ENCODE measurements at places on chromosomes 5 and 9. TPM values are rescaled to one million over a fixed set of nuclear protein-coding genes. Genes with fewer than 3 reads are reported as not detected.

Gene BASP1
- total RNA-seq: 70.5 TPM

Gene CDC25C
- 7.5 TPM for total RNA-seq

Gene MELK
- total RNA-seq: 27.4 TPM

Gene CDC14B
- 24.7 TPM for total RNA-seq

Gene DNM1
- total RNA-seq: 13.6 TPM

Gene ENTREP1
- not detected for total RNA-seq

Gene CD274
- 29.4 TPM for total RNA-seq

Gene SLC36A2
- not detected for total RNA-seq

GRCh38 chr5:55440188-55440646, 94.5 kb downstream of the PLPP1 start:
- DNase-seq: peak; percentile 34

GRCh38 chr9:14633906-14634565, 59.2 kb downstream of the ZDHHC21 start:
- DNase-seq: no peak

DNA sequence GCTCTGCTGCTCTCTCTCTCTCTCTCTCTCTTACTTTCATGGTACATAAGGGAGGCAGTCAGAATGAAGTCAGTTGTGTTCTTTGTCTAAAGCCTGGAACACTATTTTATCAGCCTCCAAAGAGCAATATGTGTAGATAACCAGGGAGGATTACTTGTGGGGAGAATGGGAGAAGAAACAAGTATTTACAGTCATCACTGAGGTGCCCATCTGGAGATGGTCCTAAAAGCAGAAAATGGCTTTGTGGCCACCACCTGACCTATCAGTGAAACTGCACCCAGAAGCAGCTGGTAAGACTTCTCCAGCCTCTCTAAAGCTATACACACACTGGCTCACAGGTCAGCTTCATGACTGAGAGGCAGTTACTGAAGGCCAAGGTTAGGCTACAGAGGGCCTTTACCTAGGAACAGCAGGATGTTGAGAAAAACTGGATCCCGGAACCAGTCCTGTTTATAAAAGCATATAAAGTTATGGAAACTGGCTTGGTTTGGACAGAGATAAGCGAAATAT, 75.1 kb downstream of the MRPS27 start:
- DNase-seq: peak; percentile 61

DNA sequence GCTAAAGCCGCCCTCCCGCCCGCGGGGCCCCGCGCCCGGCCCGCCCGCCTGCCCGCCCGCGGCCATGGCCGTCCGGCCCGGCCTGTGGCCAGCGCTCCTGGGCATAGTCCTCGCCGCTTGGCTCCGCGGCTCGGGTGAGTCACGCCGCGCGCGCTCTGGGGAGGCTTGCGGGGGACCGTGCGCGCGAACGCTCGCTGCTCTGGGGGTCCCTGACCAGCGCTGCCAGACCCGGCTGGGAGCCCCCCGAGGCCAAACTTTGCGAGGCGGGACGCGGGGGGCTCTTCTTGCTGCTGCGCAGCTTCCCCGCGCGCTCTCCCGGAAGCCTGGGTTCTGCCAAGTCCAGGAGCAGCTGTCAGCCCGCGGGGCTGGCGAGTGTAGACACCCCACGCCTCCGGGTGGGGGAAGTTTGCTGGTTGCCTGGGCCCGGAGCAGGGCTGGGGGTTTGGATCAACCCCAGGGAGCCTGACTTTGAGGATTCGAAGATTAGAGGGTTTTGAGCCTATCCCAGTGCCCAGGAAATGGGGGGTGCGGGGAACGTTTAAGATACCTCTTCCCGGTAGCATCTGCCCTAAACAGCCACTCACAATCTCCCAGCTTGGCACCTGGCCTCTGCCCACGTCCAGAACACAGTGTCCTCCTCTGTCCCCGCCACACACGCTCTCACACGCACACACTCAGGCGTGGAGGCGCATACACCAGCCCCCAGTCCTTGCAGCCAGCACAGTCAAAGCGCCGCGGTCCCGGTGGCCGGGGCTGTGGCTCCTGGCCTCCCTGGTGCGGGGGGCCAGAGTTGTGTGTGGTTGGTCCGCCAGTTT, 535 bp downstream of the UNC5A start:
- no peak for DNase-seq

- DNase-seq: no peak
Observed at GRCh38 chr5:90227683-90228082, 181.9 kb downstream of the CETN3 start.

DNA sequence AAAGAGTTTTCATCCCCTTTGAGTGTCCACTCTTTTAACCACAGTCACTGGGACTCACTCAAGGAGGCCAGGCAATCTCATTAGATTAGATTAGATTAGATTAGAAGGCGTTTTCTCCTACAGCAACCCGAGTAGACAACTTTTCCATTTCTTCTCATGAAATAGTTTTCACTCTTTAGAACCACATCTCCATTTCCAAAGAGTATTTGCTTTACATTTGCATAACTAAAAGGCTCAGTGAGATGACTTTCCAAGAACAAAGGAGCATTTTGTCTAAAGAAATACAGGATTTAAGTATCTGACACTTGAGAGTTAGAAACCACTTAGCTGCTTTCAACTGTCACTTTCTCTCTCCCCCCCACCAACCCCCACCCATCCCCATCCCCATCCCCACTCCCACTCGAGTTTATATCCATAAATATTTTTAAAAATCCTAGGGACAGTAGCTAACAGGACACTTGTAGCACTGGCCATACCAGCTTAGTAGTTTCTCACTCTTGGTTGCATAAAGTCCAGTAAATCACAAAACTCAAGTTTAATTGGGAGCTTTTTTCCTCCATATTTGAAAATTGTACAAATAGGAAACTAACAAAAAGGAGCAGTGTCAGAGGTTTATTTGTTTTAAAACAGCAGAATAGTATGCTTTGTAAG, 2202.9 kb upstream of the WWC1 start:
- DNase-seq: no peak

- DNase-seq: peak; percentile 33
Observed at GRCh38 chr5:93602241-93603077, 19.4 kb downstream of the NR2F1 start.

GRCh38 chr5:73625372-73625943, 538 bp upstream of the ARHGEF28 start:
- peak; percentile 10 for DNase-seq

DNA sequence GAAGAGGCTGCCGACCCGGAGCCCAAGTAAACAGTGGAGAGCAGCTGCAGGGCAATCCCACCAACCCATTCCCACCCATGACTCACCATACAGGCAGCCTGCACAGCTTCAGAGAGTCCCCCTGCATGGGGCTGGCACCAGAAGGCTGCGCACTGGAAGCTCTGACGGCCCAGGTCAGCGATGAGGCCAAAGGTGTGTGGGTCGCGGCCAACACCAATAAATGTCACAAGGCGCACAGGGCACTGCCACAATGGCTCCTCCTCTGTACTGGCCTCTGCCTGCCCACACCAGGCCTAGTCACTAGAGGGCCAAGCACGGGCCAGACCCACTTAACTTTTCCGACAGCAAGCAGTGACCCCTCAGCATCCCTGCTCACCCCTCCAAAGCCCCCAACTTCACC, 3.0 kb upstream of the SRA1 start:
- DNase-seq: no peak

DNA sequence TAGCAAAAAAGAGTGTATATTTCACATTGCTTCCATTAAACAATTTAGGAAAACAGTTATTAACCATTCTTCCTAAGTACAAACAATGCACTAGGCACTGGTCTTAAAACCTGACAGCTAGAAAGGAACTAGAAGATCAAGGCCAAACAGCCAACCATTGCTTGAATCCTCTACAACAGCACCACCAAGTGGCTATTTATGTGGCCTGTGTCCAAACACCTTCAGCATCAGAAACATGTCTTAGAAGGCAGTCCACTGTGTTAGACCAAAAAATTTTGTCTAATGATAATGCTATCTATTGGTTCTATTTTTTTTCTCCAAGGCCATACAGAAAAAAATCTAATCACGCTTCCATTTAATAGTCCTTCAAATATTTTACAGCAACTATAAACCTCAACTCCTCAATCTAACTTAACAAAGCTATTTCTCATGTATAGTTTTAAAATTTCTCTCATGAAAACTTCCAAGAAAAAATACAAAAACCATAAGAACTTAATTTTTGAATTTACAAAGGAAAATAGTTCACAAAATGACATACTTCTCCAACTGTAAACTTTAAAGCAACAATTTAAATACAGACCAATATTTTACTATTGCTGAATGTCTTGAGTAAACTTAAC, 36.1 kb downstream of the CAAP1 start:
- DNase-seq: peak; percentile 38

DNA sequence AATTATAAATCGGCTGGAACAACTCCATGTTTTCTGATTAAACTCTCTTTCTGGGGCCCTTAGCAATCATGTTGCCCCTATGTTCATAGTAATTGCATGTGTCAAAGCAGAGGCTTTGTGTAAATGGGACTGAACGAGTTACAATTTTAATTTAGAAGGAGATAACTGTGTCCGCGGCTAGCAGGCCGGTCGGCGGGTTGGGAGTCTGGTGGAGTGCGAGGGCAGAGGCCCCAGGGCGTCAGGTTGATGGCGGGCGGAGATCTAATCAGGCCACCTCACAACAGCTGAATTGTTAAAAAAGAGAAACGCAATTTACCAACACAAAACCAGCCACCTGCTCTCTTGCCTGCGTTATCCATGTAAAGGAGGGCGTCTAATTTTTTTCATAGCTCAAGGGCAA, 134.9 kb upstream of the LPCAT1 start:
- no peak for DNase-seq

- no peak for DNase-seq
Observed at GRCh38 chr5:77630114-77630680, 8.3 kb downstream of the OTP start.

All from IMR-90 (cell line).